Heart right ventricle (tissue), 16 donors: ENCODE measurements at places on chromosomes 11 and 22.

GRCh38 chr11:61153593-61154095 lies 7.6 kb downstream of the VPS37C start:
- DNase-seq = no peak

- DNase-seq = no peak
Measured at GRCh38 chr11:42812361-42812760, 499.4 kb upstream of the API5 start.

DNA sequence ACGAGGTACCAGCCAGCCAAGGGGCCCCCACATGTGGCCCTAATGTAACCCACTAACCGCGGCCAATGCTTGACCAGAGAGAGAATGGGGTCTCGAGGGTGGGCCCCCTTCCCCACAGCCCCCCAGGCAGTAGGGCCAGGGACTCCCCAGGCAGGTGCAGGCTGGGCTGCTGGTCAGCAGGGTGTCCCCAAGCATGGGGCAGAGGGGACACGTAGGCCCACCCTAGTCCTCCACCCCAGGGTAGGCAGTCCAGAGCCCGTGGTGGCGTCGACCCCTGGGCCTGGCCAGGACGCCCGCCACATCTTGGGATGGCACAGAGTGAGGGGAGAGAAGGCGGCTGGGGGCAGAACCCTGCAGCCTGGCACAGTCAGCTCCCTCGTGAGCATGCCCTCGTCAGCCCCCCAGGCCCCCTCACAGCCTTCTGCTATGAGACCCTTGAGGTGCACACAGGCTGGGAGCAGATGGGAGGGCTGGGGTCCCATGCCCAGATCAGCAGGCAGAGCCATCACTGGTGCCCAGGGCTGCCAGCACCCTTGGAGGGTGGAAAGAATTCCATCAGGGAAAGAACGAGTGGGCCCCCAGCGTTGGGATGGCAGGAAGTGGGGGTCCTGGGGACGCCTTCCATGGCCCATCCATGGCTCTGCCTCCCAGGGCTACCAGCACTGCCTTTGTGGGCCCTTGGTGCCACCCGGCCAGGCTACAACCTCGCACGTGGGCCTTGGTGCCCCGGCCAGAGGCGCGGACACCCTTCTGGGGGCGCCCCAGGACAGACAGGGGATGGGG lies 6.1 kb downstream of the TNNT3 start:
- DNase-seq = no peak

DNA sequence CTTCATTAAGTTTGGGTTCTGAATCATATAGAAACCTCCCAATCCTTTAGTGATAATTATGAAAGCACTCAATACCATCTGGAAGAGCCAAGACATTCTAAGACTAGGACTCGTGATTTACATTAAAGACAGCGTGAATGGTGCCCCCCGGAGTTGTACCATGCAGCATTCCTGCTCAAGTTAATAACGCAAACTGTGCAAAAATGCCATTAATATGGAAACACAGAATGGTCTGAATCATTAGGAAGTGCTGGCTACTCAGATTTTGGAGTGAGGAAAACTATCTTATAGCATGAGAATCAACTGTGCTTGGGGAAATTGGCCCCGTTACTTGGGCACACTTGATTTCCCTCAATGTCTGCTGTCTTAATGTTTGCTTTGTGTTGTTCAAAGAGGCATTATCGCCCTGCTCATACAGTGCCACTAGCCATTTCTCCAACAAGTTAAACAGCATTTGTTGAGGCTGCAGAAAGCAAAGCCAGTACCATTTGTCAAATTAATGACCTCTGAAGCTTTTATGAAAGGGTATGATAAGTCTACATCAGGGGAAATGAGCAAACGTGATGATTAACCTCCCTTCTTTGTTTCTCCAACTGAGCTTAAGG lies 18.5 kb upstream of the TPH1 start:
- no peak for DNase-seq

- peak; percentile 18 for DNase-seq
Measured at GRCh38 chr22:33465554-33465953, 407.4 kb upstream of the SYN3 start.

- no peak for DNase-seq
Measured at GRCh38 chr22:41488076-41488475, 19.2 kb downstream of the ACO2 start.

GRCh38 chr22:23325183-23325582 lies 144.9 kb downstream of the BCR start:
- DNase-seq = no peak

GRCh38 chr11:70421123-70421522 lies 22.8 kb downstream of the CTTN start:
- DNase-seq = no peak

DNA sequence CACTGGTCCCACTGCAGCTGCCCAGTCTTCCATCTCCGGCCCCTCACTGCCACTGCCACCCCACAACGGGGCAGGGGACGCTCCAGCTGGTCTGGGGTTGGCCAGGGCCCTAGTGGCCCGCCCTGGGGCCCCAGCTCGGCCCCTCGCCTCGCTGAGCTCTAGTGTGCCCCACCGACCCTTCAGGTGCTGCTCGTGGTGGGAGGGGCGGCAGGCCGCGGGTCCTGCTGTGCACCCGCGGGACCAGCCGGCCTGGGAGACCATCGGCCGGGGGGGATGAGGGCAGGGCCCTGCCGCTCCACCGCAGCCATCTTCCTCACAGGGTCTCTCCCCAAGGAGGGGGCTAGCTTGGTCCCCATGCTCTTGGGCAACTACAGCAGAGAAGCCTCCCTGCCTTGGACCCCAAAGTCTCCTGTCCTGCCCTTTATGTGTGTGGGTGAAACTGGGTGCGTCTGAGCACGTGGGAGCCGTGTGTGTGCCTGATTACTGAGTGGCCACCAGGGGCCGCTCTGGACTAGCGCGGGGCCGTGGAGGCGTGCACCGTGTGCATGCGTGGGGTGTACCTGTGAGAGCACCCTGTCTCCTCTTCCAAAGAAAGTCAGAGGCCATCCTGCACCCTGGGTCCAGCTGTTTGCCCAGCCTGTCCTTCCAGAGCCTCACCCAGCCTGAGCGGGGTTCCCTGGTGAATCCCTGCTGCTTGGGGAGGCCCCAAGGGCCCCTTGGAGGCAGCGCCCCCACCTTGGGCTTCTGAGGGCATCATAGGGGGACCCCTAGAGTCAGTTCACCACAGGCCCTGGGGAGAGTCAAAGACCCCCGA lies 6.0 kb upstream of the ACR start:
- peak; percentile 45 for DNase-seq

GRCh38 chr11:106426696-106427095 lies 349.2 kb downstream of the AASDHPPT start:
- no peak for DNase-seq

GRCh38 chr22:30167734-30168133 lies 78.8 kb downstream of the LIF start:
- DNase-seq = no peak
